Activated CD4-positive, alpha-beta T cell treated with anti-CD3 and anti-CD28 coated beads, Interleukin-10, Interleukin-2, amounts not matched to agents 100 ng/mL and 50 ng/mL, durations not matched to agents 16 hours and 8 hours (primary cell): ENCODE measurements at places on chromosomes 3 and 15.

GRCh38 chr15:63357061-63357460, 24.6 kb downstream of the CA12 start:
- DNase-seq, result no peak

DNA sequence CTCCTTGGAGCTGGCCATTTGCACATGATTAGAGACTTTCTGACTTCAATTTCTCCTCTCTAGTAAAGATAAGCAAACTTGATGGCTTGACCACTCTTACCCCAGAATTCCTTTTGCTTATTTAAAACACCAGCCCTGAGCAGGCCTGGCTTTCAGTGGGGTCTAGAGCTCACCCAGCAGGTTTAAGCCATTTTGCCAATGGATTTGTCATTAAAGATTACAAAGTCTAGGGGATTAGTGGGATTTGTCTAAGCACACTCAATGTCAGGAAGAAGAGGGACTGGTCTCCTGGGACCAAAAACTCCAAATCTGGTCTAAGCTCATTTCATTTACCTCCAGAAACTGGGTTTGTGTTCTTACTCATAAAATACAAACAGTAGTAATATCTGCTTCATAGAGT, 57.3 kb upstream of the SNTN start:
- no peak for DNase-seq

DNA sequence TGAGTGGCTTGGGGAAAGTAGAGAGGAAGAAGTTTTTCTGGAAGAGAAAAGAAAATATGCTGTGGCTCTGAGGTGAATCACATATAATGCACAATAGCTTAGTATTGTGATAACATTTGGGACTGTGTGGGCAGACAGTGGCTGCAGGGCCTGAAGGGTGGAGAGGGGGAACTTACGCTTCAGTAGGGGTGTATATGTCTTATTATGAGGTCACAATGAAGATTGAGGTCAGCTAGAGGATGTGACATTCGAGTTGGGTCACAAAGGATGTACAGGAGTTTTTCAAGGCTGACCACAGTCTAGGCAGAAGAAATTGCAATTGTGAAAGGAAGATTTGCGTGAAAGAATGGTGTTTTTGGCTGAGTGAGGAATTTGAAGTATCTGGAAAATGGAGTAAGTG, 414.8 kb downstream of the LPP start:
- DNase-seq, result no peak

GRCh38 chr15:56619887-56620286, 113.4 kb downstream of the ZNF280D start:
- DNase-seq, result no peak

DNA sequence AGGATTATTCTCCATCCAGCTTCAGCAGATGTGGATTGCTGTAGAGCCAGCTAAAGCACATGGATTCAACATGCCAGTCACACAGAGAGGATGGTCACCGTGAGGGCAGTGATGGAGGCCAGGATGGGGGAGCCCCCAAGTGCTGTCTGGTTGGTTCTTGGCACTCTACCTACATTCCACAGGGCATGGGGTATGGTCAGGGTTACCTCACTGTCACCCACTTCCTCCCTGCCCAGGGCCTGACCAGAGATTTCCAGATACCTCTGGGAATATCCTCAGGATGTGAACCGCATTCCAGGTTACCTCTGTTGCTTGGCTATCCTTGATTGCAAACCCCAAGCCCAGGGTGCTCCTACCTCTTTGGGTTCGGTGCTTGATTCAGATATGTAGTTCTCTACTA, 147.3 kb upstream of the TRIM42 start:
- DNase-seq, result no peak

DNA sequence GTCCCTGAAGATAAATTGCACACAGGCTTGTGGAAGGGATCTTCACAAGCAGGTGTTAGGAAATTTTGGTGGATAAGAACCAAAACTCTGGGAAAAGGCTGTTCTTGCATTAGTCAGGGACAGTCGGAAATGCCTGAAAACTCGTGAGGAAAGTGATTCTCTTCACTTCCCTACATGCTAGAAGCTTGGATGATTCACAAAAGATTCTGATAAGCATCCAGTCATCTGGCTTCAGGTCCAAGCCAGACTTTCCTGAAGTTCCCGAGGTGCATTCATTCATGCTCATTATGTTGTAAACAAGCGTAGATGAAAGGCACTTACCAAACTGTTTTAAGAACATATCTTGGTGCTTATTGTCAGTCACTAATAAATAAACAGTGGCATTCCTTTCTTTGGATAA, 1028.7 kb downstream of the NTRK3 start:
- no peak for DNase-seq

DNA sequence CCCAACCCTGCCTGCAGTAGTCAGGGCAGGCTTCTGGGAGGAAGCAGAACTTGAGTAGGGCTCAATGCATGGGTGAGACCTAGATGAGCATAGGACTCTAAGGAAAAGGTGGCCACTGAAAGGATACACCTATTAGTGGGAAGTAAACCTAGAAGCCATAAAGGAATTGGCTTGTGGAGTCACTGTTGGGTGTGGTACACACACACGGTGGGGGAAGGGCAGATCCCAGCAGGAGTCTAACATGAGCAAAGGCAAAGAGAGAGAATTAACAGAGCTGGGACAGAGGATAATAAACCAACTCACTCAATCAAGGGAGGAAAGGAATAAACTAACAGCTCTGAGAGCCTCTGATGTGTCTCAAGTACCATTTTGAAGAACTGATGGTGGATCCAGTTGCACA, 23.1 kb downstream of the DAPK2 start:
- DNase-seq, result no peak

DNA sequence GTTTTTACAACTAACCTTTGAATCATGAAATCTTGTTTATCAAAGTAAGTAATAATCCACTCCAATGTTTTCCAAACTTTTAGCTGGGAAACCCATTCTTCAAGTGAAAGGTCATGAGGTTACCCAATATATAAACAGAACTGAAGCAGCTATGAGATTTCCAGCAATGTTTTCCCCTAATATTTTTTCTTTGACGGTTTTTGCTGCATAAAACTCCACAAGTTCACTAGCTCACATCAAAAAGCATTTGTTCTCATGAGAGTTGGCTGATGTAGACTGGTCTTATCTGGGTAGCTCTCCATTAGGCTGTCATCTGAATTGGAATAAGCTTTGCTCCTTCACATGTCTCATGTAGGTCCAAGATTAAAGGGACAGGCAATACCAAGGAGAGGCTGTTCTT, 241.2 kb upstream of the LRRC3B start:
- DNase-seq, result no peak

- DNase-seq, result no peak
Observed at GRCh38 chr3:73480187-73480672, 144.5 kb downstream of the PDZRN3 start.

DNA sequence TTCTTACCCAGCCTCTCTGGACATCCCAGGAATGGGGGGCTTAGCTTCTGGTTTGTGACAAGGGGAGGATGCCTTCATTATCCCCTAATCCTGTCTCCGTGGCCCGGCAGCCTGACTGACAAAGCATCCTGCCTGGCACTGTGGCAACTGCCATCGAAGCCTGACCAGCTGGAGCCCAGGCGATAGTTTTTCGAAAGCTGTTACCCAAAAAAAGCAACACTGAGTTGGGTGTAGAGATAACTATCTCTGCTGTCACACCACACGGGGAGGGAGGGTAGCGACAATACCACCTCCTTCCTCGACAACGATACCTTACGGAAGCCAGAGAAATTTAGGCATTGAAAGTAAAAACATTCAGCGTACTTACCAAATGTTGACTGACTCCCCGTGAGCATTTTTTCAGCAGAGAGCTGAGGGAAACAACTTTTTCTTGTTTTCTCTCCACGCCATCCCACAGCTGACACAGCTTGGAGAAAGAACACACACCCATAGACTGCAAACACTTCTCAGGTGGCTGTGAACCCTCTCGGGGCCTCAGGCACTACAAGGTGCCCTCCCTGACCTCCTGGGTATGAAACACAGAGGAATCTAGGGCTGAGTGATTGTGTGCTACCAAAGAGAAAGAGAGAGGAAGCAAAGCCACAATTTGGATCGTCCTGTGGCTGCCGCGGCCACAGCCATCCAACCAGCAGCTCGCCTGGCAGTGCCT, 361.9 kb upstream of the ICE2 start:
- DNase-seq, result peak; percentile 68

DNA sequence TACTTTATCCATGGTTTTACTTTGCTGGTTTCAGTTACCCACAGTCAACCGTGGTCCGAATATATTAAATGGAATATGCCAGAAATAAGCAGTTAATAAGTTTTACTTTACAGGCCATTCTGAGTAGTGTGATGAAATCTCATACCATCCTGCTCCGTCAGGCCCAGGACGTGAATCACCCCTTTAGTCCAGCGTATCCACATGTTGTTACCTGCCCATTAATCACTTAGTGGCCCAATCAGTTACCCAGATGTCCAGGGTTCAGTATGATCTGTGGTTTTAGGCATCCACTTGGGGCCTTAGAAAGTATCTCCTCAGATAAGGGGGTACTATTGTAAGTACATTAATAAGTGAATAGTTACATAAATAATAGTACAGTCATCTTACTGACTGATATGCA, 88.0 kb downstream of the TTBK2 start:
- no peak for DNase-seq

DNA sequence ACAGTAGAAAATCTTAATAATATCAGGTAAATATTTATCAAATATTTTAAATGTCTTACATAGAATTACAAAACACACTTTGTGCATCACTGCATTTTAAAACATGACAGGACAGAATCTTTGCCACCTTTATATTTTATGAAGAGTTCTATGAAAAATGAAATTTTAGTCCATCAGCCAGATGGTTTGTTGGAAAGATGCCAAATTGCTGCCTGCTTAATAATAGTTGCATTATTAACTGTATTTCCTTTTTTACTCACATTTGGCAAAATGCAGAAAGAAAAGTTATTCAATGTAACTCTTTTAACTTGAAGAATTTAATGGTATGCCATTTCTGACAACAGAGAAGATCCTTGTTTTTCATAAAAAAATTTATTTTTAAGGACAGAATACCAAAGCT, 1271.6 kb downstream of the NSUN3 start:
- no peak for DNase-seq

DNA sequence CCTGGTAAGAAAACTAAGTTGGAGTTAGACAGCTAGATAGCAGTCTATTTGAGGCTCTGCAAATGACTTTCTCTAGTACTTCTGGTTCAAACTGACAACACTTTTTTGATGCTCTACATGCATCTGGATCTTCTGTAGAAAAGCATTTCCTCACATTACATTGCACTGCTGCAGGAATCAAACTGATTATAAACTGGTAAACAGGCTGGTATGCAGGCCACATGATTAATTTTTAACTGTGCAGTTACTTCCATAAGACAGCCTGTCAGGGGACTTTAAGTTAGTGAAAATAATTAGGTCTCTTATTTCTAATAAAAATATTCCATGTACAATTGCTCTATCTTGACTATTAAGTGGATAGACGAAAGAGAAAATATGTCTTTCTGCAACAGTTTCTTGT, 550.0 kb upstream of the ALCAM start:
- no peak for DNase-seq

DNA sequence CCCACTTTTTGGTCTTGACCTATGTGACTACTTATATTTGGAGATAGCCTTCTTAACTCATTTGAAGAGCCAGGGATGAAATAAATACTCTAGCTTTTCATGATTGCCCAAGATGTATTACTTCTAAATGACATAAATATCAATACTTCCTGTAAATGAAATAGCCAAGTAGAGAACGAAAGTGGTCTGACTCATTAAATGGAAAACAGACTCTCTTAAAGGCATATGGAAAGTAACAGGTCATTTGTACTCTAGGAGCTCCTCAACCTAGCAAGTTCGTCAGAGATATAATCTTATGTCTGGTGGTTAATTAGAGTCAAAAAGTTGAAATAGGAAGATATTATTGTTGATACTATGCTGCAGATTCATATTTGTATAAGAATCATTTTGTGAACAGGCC, 1105.4 kb downstream of the TUSC7 start:
- no peak for DNase-seq

DNA sequence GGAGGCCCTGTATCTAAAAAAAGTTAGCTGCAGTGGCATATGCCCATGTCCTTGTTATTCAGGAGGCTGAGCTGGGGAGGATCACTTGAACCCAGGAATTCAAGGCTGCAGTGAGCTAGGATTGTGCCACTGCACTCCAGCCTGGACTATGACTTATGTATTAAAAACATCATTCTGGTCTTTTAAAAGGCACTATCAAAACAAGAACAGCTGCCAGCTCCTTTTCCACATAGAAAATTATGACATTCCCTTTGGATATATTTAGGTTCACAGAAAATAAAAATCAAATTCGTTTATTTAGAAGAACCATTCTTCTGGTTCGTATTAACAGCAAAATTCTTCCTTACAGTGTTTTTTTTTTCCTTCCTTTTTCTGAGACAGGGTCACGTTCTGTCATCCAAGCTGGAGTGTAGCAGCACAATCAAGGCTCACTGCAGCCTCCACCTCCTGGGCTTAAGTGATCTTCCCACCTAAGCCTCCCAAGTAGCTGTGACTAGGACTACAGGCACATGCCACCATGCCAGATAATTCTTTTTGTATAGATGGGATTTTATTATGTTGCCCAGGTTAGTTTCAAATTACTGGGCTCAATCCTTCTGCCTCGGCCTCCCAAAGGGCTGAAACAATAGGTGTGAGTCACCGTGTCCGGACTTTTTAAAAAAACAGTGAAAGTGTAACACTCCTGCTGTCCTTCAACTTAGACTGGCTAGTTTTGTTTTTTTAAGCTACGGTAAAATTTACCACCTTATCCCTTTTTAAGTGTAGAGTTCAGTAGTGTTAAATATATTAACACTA, 13.9 kb downstream of the ICE2 start:
- no peak for DNase-seq

- DNase-seq, result peak; percentile 3
Observed at GRCh38 chr15:57218826-57219576, 157.3 kb upstream of the CGNL1 start.

GRCh38 chr15:70093481-70094319, 4.0 kb downstream of the TLE3 start:
- DNase-seq, result peak; percentile 85

DNA sequence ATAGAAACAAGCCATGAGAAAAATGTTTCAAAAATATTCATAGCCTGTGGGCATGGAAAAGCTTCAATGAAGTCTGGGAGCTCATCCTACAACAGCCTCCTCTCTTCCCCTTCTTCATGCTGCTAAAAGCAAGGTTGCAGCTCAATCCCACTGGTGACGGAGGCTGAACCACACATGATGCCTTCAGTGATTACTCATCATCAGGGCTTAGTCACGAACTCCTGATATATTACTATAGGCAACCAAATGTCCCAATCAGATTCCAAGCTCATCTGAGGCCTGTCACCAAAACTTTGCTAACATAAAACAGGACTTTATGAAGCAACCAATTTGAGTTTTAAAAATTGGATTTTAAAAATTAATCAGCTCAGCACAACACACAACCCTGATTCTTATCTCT, 24.0 kb upstream of the SLC24A5 start:
- DNase-seq, result no peak

DNA sequence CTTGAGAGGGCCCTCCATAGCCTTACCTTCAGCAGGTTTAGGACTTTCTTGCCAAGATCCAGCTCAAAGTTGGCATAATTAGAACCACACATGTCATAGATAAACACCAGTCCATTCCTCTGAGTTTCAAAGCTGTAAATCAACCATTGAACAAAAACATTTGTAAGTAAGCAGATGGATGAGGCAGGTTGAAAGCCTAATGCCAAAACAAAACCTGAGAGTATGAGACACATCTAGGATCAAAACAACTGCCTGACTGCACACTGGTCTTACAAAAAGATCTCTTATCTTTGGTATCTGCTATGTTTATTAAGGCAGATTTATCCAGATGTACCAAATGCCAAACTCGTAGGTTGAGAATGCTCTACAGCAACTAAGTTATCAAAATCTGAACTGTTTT, 61.9 kb downstream of the PTPN9 start:
- DNase-seq, result no peak

GRCh38 chr3:49649576-49649975, 24.6 kb upstream of the APEH start:
- DNase-seq, result no peak
